ENCODE measurements at places on chromosomes 16 and 17.

DNA sequence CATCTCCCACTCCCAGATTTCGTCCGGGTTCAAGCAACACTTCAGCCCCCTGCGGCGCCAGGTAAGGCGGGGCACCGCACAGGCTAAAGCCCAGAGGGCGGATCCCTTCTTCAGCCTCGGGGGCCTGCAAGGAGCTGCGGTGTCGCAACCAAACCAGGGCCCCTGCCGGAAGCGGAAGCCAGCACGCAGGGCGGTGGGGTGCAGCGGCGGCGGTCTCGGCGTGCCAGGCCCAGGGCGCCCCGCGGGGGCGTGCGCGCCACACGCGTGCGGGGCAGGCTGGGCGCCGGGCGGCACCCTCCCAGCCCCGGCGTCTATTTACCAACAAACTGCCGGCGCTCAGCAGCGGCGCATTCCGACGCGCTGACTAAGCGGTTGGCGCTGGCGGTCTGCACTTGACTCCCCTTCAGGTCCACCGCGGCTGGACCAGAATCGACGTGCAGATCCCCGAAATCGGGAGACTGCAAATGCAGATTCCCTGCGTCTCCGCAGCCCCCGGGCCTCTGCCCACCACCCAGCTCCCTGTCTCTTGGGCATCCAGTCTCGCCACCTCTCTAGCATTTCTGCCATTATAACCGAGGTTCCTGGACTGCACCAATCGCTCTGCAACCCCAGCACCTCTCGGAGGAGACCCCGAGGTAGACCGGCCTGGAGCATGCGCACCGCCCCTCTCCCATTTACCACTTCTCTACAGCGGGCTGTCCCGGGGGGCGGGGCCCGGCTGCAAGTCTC is 421 bp upstream of the DLX4 start:
- DNase-seq: peak; percentile 36

- no peak for DNase-seq
These were observed 29.3 kb downstream of the CRISPLD2 start for GRCh38 chr16:84848986-84849634.

GRCh38 chr17:36850790-36851189 is 86.5 kb upstream of the LHX1 start:
- DNase-seq: no peak

DNA sequence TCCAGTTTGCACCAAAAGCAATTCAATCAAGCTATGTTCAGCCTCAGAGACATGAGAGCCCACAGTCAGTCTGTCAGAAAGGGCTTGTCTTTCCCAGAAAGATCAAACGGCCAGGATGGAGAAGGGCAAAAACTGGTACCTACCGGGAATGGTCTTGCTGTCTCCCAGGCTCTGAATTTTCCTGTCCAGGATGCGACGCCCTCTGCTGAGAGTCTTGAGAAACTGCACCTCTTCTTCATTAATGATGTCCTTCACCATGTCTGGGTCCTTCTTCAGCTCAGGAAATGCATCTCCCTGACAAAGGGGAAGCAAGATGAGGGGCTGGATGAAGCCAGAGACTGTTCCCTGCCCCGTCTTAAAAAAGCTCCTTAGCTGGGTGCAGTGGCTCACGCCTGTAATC is 15.8 kb upstream of the EXOSC6 start:
- peak; percentile 30 for DNase-seq

GRCh38 chr17:27602721-27603420 is 28.1 kb upstream of the LGALS9 start:
- DNase-seq: peak; percentile 50

GRCh38 chr16:68776821-68777485 is 39.9 kb downstream of the CDH1 start:
- DNase-seq: no peak

GRCh38 chr17:65472666-65473309 is 88.7 kb downstream of the AXIN2 start:
- DNase-seq: no peak
